ENCODE measurements at places on chromosomes 4 and X. TPM values are rescaled to one million over a fixed set of nuclear protein-coding genes. Genes with fewer than 3 reads are reported as not detected.

DNA sequence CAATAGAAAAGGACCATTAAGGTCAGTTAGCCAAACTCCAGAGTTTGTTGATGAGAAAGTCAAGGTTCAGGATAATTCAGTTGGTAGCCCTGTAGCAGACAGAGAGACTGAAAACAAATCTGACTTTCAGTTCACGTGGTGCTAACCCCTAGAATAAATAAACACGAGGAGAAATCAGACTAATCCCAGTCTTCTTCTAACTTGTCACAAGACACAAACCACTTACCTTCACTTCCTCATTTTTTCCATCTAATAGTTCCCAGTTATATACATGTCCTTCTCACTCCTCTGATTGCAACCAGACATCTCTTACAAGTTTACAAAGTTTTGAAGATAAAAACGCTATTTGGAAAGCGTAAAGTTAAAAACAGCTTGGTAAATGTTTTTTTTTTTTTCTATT is 7.7 kb downstream of the TLR7 start:
- DNase-seq: no peak

DNA sequence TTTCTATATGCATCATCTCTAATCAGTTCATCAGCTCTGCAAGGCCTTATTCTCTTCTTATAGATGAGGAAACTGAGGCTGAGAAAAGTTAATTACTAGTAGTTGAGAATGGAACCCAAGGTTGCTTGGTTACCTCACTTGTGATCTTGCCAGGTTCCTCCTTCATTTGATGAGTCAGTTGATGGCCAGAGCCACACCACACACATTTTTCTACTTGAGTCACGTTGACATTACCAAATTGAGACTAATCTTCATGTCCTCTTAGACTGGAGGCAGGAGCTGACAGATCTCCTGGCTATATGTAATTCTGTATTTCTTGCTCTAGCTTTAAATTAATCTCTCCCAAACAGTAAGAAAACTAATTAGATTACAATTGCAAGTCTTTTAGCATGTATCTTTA is 428.4 kb downstream of the AFF2 start:
- no peak for DNase-seq

- DNase-seq: no peak
Measured at GRCh38 chr4:25725870-25726269, 70.2 kb downstream of the SLC34A2 start.

DNA sequence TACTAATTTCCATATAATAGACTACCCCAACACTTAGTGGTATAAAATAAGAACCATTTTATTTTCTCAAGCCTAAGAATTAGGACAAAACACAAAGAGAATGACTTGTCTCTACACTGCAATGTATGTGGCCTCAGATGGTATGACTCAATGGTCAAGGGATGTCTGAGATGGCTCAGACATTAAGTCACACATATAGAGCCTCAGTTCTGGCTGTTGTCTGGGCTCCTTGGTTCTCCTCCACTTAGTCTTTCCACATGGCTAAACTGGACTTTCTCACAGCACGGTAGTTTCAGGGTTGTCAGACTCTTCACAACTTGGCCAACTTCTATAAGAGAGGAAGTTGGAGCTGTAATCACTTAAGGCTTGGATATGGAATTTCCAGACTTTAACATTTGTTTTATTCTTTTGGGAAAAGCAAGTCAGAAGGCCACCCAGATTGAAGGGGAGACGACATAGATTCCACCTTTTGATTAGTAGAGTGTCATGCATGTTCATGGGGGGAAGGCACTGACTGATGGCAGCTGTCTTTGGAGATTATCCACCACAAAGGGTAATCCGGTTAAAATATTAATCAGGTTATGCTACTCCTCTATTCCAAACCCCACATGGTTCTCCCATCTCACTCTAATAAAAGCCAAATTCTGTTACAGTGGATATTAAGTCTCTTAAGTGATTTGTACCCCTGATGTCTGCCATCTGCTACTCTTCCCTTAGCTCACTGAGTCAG is 9.4 kb downstream of the IL15 start:
- DNase-seq: no peak

- no peak for DNase-seq
Measured at GRCh38 chr4:133147286-133147821, 1.7 kb upstream of the PCDH10 start.

DNA sequence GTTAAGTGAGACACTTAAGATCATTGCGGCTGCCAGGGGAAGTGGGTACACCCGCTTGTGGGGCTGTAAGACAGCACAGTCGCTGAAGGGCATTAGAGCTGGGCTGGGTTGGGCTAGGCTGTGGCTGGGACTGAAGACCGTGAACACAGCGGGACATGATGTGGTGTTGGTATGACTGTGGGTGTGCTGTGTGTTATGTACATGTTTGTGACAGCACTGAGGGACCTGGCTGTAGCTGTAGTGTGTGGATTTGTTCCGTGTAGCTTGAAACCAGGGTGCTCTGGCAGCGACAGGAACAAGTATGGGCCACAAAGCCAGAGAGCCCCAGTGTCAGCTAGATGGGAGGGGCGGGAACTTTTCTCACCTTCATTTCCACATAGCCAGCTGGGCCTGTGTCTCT is 82.1 kb downstream of the NHSL2 start:
- peak; percentile 58 for DNase-seq

GRCh38 chr4:78779280-78779679 is 3.1 kb downstream of the BMP2K start:
- no peak for DNase-seq

DNA sequence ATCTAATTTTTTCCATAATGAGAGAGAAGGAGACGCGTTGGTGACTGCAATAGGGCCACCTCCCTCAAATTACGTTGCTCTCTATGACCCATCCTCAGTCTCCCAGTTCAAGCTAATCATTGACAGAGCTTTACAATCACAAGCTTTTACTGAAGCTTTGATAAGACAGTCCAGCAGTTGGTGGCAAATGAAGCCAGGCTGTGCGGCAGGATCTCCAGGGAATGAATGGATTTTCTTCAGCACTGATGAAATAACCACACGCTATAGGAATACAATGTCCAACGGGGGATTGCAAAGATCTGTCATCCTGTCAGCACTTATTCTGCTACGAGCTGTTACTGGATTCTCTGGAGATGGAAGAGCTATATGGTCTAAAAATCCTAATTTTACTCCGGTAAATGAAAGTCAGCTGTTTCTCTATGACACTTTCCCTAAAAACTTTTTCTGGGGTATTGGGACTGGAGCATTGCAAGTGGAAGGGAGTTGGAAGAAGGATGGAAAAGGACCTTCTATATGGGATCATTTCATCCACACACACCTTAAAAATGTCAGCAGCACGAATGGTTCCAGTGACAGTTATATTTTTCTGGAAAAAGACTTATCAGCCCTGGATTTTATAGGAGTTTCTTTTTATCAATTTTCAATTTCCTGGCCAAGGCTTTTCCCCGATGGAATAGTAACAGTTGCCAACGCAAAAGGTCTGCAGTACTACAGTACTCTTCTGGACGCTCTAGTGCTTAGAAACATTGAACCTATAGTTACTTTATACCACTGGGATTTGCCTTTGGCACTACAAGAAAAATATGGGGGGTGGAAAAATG is at the start of gene KLB:
Gene KLB, plus strand, starts transcription at position 168 of the 821 bp plus-strand sequence. Its CDS starts 20 bp downstream, at position 188.
- DNase-seq: no peak

- DNase-seq: no peak
Measured at GRCh38 chrX:40603446-40603845, 19.8 kb upstream of the MPC1L start.

DNA sequence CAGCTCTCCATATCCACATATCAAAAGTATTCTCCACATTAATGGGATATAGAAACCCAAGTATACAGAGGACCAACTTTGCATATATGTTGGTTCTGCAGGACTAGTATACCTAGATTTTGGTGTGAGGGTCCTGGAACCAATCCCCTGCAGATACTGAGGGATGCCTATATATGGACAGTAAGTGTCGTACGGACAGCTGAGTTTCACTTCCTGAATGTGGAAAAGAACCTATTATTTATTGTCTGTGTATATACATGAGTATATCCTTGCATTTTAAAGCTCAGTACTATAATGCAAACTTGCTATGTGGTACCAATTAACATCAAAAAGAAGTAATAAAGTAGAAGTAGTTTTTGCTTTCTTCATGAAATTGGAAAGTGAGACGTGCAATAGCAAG is 101.9 kb downstream of the FBXW7 start:
- DNase-seq: no peak

DNA sequence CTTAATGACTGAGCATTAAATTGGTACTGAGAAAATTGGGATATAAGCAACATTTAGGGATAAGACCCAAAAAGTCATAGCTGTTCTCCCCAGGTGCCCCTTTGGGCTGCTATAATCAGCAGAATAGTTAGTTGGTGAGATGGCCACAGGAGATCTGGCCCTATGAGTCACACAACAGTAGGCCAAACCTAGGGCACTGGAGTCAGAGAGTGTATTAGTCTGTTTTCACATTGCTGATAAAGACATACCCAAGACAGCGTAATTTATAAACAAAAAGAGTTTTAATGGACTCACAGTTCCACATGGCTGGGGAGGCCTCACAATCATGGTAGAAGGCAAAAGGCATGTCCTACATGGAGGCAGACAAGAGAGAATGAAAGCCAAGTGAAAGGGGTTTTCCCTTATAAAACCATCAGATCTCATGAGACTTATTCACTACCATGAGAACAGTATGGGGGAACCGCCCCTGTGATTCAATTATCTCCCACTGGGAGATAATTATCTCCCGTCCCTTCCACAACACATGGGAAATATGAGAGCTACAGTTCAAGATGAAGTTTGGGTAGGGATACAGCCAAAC is 338.3 kb upstream of the NR3C2 start:
- DNase-seq: no peak

DNA sequence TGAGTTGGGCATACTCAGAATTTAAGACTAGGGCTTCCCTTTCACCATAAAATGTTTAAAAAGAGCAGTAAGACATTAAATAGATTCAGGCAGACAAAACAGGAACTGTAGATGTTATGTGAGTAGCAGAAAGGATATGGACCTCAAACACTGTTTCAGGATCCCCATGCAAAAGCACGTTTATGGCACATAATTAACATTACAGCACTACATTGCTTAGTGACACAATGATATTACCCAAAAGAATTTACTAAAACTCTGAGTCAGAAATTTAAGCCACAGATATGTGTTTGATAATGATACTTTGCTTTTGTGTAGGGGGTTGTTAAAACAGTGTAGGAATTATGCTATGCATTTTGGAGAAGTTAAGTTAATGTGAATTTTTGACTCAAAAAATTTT is 266.3 kb downstream of the PDGFC start:
- DNase-seq: no peak

HS3ST1 gene
- 0.23 TPM for total RNA-seq

MAGEE1 gene
- total RNA-seq: 2.0 TPM

All from activated CD4-positive, alpha-beta T cell treated with anti-CD3 and anti-CD28 coated beads, Interleukin-2, amount 10 ng/mL, durations not matched to agents 24 days and 14 days (primary cell).